ENCODE measurements at places on chromosomes 16 and 17.

DNA sequence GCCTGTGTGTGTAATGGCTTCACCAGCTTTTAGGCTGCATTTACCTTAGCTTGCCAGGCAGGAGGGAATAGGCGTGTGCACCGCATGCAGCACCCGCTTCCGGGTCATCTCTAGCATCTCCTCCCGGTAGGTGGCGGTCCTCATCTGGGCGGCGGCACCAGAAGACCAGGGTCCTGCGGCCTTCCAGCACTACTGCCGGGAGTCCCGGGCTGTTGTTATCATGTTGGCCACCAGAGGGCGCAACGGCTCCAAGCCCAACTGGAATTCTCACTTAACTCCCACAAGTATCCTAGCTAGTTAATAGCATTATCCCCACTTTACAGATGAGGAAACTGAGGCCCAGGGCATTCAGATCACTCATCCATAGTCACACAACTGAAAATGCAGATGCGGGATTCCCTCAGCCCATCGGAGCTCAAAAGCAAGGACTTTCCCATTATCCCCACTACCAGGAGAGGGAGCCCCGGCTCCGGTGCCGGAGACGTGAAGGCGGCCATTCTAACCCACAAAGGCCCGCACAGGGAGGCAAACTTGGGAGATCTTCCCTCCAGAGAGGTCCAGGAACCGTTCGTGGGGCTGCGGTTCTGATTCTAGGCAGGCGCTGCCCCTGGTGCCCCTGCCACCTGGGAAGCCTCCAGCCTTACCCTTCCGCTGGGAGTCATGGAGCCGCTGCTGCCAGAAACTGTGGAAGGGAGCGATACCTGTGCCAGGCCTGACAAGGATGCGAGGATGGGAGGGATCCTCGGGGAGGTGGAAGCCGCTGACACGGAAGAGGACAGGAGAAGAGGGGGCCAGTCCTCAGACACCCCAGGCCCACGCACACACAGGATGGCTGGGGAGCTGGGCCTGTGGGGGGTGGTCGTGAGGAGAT, 23.9 kb downstream of the LGALS9 start:
- peak; percentile 7 for DNase-seq

DNA sequence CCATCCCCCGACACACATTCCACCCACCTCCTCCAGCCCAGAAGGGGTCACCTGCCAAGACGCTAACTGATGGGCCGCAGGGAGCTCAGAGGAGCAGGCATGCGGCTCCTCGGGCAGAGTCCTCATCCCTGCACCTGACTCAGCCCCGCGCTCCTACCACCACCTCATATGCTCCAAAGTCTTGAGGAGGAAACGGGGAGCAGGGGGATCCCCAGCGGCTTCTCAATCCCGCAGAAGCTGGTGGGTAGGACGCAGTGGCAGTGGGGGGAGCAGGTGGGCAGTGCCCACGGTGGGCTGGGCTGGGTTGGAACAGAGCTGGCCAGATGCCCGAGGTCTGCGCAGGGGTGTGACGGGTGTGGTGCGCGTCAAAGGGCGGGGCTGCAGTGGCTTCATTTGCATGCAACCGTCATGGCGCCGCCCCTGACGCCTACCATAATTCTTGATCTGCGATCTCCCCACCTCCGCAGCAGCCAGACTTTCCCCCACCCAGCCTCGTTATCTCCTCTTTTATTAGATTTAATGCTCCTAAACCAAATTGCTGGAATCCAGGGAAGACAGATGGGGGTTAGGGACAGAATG, 39.0 kb upstream of the EMP2 start:
- no peak for DNase-seq

- no peak for DNase-seq
Measured at GRCh38 chr17:31415004-31415454, 23.6 kb downstream of the RAB11FIP4 start.

DNA sequence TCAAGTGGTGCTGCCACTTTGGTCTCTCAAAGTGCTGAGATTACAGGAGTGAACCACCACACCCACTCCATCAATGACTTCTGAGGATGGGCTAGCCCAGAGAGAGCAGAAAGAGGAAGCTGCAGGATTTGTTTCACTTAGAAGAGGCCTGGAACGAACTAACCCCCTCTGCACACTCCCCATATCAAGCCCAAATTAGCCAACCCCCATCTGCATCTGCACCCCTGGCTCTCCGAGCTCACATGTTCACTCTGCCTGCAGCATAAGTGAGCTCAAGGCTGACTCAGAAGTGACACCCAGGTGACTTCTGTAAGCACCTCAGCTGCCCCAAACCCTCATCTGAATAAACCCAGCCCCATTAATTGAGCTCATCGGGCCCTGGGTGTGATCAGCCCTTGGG, 4.8 kb downstream of the SCNN1G start:
- no peak for DNase-seq

DNA sequence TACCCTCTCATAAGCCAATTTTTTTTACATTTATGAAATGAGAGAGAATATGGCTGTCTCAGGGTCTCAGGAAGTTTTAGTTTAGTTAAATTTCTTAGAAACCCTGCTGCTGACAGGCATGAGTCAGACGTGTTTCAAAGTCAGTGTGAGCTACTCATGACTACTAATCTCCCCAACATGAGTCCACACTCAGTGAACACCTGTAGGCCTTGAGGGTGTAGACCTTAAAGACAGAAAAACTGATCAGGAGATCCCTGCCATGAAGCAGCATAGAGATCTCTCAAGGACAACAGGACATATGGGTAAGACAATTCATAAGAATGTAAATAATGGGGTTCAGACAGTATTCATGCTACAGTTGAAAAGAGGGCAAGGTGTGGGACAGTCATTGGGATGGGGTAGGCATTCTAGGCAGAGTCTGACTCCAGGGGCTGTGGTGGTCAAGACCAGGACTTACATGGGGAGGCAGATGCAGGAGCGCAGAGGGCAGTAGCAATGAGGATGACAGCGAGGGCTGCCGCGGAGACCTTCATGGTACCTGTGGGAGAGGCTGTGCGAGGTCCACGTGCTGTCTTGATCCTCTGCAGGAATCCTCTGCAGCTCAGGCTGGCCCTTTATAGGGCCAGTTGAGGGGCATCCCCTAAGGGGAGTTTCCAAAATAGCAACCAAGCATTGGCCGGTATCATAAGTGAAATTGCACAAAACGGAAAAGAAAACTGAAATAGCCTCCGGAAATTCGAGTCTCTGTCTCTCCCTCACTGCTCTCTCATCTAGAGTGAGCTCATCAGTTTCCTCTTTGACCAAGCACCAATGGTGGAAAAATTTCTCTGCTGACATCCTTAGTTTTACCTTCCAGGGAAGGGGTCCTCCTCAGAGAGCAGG, at the start of gene CCL5:
Gene CCL5, minus strand, starts transcription at position 588 of the 882 bp plus-strand sequence.
- DNase-seq: no peak

GRCh38 chr17:20702692-20703091, 123.2 kb downstream of the CDRT15L2 start:
- no peak for DNase-seq

DNA sequence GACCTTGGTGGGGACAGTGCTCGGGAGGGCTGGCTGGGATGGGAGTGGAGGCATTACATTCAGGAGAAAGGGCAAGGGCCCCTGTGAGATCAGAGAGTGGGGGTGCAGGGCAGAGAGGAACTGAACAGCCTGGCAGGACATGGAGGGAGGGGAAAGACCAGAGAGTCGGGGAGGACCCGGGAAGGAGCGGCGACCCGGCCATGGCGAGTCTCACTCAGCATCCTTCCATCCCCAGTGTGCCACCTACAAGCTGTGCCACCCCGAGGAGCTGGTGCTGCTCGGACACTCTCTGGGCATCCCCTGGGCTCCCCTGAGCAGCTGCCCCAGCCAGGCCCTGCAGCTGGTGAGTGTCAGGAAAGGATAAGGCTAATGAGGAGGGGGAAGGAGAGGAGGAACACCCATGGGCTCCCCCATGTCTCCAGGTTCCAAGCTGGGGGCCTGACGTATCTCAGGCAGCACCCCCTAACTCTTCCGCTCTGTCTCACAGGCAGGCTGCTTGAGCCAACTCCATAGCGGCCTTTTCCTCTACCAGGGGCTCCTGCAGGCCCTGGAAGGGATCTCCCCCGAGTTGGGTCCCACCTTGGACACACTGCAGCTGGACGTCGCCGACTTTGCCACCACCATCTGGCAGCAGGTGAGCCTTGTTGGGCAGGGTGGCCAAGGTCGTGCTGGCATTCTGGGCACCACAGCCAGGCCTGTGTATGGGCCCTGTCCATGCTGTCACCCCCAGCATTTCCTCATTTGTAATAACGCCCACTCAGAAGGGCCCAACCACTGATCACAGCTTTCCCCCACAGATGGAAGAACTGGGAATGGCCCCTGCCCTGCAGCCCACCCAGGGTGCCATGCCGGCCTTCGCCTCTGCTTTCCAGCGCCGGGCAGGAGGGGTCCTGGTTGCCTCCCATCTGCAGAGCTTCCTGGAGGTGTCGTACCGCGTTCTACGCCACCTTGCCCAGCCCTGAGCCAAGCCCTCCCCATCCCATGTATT, 1.1 kb downstream of the CSF3 start:
- no peak for DNase-seq

DNA sequence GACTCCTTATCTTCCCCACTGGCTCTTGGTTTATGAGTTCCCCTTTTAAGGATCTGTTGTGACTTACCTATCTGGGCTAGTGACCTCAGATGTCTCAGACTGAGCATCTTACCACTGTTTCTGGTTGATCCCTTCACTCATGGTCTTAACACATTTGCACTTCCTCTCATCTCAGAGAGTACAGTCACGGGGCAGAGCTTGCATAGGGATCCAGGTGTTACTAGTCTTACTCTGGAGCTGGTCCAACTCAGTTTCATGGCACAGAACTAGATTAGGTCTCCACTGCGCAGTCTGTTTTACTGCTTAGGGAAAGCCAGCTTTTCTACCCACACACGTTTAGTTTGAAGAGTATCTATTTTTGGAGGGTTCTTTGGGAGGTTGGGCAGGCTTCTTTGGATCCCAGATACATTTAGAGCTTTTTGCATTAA, 10.2 kb downstream of the GABARAPL2 start:
- DNase-seq: no peak

GRCh38 chr17:27336184-27336583, 42.3 kb downstream of the WSB1 start:
- no peak for DNase-seq

GRCh38 chr17:1473170-1473569, 17.1 kb upstream of the CRK start:
- no peak for DNase-seq

DNA sequence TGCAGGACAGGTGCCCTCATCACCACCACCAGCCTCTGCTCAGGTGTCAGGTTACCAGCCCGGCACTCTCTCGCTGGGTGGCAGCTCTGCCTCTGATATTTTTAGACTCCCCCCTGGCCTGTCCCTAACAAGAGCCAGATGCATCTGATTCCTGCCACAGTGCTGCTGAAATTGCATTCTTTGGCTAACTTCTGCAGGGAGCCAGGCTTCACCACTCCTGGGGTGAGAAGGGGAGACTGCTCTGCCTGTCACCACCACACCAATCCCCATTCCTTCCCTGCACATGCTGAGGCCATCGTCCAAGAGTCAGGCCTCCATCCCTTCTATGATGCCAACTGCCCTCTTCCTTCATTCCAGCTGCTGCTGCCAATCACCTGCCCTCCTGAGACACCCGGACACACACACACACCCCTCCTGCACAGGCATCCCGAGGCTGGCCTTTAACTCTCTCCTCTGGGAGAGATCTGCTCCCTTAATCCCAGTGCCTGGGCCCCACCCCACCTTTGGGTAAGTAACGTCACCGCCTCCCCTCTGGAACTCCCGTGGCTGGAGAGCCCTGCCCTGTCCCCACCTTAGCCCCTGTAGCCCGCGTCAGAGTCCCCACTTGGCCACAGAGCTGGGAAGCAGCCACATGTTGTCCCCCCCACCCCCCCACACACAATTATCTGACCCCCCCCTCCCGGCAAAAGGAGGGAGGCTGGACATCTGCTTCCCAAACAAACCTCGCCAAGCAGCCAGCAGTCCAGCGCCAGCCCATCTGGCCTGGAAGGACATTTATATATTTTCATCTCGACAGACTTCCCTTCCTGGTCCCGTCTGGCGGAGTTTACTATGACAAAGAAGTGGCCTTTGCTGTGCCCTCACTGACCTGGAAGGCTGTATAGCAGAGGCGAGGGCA, 2.8 kb downstream of the EMP2 start:
- DNase-seq: peak; percentile 11

DNA sequence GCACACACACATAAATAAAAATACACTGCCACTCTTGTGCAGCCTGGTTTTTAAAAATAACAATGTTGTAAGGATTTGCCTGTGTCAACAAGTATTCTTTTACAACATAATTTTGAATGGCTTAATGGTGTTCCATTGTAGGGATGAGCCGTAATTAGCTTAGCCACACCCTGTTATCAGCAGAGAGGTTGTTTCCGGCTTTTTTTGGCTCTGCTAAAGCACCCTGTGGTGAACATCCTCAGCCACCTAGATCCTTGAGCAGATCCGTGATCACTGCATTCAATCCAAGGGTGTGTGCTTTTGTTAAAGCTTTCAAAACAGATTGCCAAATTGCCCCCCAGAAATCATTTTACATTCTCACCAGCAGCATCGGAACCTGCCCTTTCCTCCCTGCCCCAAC, 7.0 kb downstream of the KATNB1 start:
- DNase-seq: no peak

DNA sequence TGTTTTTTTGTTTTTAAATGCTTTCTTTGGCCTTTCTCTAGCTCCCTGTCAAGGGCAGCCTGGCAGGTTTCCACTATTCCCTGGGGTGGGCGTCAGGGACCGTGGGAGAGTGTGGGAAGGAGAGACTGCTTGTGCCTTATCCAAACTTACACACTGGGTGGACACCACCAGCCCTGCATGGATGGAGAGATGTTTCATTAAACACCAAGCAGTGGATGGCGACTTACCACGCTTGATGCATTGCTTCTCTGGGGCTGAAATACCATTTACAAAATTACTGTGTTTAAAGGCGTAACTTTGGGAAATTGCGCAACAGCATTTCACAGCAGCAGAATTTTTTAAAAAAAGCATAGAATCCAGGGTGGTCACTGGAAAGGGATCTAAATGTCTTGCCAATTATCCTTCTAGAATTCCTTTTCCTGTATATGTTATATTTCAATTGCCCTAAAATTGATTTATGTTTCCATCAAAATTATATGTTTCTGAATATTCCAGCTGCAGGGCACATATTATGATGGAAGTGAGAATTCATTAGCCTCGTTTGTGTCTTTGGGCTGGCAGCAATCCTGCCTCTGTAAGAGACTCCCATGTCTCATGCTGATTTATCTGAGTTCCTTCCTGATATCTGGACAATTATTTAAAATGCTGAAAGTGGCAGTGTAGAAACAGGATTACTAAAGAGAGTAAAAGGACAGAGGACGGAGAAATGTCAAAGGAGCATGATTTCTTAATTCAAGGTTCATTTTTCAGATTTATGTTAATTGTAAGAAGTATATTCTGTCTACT, 247.3 kb downstream of the GRIN2A start:
- DNase-seq: no peak

DNA sequence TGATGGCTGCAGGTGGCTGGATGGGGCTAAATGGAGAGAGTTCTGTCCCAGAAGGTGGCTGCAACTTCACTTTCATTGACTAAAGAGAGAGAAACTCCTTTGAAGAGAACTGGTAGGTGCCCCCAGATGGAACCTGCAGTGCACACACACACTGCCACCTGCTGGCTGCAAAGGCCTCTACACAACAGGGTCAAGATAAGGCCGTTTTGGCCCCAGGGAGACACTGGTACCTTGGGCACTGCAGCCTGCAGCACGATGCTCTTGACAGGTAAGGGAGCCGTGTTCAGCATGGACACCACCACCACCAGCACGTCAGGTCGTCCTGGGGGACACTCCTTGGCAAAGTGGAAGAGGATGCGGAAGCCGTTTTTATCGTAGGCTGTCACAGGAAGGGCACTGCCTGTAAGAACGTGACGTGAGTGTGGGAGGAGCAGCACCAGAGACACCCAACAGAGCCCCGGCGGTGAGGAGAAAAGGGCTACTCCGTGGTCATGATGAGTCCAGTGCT, 22.7 kb downstream of the GGA3 start:
- no peak for DNase-seq

- DNase-seq: no peak
Measured at GRCh38 chr17:43671031-43671692, 9.4 kb upstream of the MEOX1 start.

All from AG09319 (cell line).